Naive B cell (primary cell): ENCODE measurements at places on chromosomes 4 and X. TPM values are rescaled to one million over a fixed set of nuclear protein-coding genes. Genes with fewer than 3 reads are reported as not detected.

GRCh38 chrX:16658284-16658683, 8.3 kb downstream of the S100G start:
- DNase-seq, result no peak

- no peak for DNase-seq
Measured at GRCh38 chrX:63402106-63402505, 51.0 kb upstream of the SPIN4 start.

MAD2L1 gene
- 7.9 TPM for polyA plus RNA-seq

- no peak for DNase-seq
Measured at GRCh38 chr4:108060164-108060563, 70.5 kb downstream of the HADH start.

- no peak for DNase-seq
Measured at GRCh38 chrX:103124284-103124683, 31.3 kb upstream of the NXF3 start.

GRCh38 chr4:180280726-180281297, 1962.4 kb upstream of the TENM3 start:
- DNase-seq, result no peak

GRCh38 chr4:78640714-78641113, 89.1 kb downstream of the ANXA3 start:
- DNase-seq, result no peak

DNA sequence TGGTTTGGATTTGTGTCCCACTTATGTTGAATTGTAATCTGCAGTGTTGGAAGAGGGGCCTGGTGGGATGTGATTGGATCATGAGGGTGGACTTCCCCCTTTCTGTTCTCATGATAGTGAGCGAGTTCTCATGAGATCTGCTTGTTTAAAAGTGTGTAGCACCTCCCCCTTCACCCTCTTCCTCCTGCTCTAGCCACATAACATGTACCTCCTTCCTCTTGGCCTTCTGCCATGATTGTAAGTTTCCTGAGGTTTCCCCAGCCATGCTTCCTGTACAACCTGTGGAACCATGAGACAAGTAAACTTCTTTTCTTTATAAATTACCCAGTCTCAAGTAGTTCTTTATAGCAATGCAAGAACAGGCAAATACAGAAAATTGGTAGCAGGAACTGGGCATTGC, 138.7 kb downstream of the INPP4B start:
- no peak for DNase-seq

ZXDA gene
- polyA plus RNA-seq, result 5.3 TPM

CENPVL1 gene
- polyA plus RNA-seq, result not detected

- no peak for DNase-seq
Measured at GRCh38 chr4:112329672-112330375, 32.7 kb downstream of the ALPK1 start.

GLRA2 gene
- polyA plus RNA-seq, result not detected

GRCh38 chr4:147833254-147833653, 101.4 kb downstream of the ARHGAP10 start:
- DNase-seq, result no peak

- DNase-seq, result no peak
Measured at GRCh38 chrX:102966701-102967100, 29.6 kb downstream of the RAB40AL start.

DNA sequence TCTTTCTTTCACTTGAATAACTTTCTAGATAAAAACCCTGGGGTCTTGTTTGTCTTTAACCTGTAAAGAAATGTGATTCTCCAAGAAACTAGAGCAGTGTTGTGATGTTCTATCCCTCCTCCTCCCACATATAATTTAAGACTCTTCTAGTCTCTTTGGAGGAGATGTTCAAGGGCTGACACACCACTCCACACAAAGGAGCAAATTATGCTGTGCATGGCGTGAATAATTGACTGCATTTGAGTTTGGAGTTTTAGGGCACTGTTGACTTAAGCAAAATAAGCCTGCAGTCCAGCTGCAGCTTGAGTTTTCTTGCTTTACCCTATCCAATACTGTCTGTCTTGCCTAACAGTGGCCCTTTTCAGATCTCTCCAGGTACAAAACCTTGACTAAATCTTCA, 119.7 kb downstream of the CHRDL1 start:
- no peak for DNase-seq

DNA sequence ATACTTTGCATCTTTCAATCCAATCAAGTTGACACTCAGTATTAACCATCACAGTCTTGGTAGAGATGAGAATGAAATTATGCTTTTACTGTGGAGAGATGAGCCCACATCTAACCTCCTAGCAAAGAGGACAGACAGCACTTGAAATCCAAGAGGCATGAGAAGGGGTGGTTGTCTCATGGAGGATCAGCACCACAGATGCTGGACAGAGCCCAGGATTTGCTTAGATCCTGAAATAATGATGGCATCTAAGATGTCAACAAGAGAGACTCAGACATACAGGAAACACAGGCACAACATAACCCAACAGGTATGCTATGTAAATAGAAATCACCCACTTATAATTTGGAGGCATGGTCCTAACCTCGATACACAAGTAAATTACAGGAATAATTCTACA, 74.3 kb upstream of the VCX2 start:
- no peak for DNase-seq

DNA sequence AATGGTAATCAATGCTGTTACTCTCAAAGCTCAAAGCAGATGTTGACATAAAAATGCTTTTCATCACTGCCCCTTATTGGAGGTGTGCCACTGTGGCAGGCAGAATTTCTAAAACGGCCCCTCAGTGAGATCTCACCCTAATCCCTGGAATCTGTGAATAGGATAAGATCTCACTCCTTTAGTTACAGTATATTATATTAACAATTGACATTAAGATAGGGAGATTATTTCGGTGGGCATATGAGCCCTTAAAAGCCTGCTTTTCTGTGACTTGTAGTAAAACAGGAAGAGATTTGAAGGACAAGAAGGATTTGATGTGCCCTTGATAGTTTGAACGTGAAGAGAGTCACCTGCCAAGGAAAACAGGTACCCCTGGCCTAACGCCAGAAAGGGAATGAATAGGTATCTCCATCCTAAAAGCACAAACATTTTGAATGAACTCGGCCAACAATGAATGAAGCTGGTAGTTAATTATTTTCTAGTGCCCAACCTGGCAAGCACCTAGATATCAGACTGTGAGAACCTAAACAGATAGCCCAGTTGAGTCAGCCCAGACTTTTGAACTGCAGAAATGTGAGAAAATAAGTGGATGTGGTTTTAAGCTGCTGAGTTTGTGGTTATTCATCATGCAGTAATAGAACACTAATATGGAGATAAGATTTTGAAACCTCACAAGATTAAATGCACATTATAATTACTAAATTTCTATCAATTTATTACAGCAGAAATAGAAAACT, 881.6 kb downstream of the PCDH18 start:
- no peak for DNase-seq

- no peak for DNase-seq
Measured at GRCh38 chr4:157221426-157221894, 932 bp downstream of the GRIA2 start.

BEND2 gene
- polyA plus RNA-seq, result not detected

PPP1R2C gene
- 0.81 TPM for polyA plus RNA-seq

DNA sequence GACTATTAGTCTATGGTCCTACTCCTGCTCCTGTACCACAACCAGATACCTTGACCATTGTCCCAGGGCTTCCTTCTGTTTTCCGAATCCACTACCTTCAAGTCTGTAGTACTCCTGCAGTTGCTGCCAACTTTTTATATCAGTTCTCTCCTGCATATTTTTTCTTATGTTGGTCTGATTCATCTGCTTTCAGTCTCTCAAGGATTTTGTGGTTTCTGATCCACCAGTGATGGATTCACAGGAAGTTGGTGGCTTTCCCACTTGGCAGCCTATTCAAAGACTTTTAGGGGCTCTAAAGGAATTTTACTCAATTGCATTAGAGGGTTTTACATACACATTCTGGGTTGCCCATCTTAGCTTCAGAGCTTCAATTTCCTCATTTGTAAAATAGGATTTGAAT, 23.6 kb downstream of the KIF4A start:
- no peak for DNase-seq

DNA sequence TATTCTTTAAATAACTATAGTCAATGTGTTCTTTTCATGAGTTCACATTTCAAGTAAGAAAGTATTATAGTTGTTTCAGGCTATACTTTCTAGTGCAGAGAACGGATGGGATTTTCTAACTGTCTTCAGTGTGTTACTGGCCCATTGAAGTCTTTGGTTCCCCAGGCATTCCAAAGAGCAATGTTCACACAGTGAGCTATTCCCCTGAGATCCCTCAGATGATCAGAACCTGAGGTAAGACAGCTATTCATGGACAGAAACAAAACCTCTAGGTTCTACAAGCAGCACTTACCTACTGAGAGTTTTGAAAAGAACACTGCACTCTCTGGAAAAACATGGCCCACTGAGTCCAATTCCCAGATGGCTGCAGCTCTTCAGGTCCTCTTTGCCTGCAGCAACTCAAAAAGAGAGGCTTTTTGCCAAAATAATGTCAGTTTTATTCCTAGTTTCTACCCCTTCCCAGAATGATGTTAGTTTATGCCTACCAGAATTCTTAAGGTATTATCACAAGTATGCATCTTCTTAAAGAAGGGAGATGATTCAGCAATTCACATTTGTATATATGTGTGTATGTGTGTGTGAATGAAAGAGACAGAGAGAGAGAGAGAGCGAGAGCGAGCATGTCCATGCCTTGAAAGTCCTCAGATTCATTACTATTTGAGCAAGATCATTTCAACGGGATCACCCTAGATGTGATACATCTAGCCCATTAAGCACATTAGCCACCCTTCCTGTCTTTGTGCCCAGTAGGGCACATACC, 146.1 kb downstream of the PDHA2 start:
- no peak for DNase-seq

VGLL1 gene
- not detected for polyA plus RNA-seq

- DNase-seq, result no peak
Measured at GRCh38 chr4:118348886-118349285, 3.9 kb downstream of the PRSS12 start.

DNA sequence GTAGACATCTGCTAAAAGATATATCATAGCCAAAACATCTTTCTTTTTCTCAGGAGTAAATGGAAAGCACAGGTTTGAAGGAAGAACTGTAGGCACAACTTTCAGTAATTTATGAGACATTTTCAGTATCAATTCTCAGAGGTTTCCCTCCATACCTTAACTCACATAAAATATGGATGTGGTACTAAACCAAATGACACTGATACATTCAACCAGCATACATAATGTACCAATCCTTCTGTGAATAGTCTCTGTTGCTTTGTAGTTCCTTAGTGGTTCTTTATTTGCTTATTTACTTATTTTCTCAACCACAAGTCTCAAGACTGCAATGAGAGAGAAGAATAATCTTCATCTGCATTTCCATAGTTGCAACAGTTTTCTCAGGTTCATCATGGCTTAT, 96.1 kb downstream of the ARHGAP24 start:
- DNase-seq, result no peak

GRCh38 chrX:13091111-13091765, 46.8 kb upstream of the FAM9C start:
- DNase-seq, result peak; percentile 41

DNA sequence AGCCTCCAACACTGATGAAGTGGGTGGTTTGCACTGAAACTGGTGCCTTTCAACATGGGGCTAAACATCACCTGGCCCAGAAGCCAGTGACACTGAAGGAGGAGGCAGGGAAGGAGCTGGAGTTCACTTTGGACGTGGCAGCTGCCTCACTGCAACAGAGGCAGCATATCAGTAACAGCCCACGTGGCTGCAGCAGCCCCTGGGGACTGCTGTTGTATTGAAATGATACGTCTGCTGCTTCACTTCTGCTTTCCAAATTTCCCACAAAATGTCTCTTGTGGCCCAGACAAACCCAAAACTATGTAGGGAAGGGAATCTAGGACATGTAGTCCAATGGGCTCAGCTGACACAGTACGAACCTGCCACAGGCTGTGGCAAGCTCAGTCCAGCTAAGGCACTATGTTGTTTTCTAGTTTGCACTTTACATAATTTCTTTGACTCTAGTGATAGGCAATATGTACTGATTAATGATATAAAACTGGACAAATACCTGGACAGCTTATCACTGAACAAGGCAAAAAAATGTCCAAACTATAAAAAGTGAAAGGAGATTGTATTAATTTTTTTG, 84.7 kb upstream of the RAPGEF2 start:
- peak; percentile 37 for DNase-seq

DNA sequence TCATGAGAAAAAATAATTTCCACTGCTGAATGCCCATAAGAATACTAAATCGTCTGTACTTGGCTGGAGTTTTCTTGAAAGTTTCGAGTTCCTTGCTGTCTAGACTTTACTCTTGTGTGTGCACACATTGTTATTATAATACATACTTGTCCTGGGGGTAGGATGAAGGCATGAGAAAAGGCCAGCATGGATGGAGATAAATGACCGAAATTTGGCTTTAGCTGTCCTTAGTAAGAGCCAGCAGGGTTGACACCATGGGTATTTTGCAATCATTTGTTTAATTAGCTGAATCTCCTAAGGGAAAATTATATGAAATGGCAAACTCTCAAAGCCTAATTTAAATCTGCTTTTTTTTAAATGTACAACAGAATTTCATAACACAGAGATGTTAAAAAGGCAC, 641.6 kb downstream of the ADGRL3 start:
- no peak for DNase-seq
